ENCODE measurements at places on chromosomes 3 and 15. TPM values are rescaled to one million over a fixed set of nuclear protein-coding genes. Genes with fewer than 3 reads are reported as not detected.
A peak's percentile ranks its signal among the peaks of the same experiment; 100 is the strongest.

The MESP2 gene
- 0.75 TPM for total RNA-seq

The CBLB gene
- 33.6 TPM for total RNA-seq

The TRH gene
- total RNA-seq, result not detected

The HYKK gene
- 5.9 TPM for total RNA-seq

DNA sequence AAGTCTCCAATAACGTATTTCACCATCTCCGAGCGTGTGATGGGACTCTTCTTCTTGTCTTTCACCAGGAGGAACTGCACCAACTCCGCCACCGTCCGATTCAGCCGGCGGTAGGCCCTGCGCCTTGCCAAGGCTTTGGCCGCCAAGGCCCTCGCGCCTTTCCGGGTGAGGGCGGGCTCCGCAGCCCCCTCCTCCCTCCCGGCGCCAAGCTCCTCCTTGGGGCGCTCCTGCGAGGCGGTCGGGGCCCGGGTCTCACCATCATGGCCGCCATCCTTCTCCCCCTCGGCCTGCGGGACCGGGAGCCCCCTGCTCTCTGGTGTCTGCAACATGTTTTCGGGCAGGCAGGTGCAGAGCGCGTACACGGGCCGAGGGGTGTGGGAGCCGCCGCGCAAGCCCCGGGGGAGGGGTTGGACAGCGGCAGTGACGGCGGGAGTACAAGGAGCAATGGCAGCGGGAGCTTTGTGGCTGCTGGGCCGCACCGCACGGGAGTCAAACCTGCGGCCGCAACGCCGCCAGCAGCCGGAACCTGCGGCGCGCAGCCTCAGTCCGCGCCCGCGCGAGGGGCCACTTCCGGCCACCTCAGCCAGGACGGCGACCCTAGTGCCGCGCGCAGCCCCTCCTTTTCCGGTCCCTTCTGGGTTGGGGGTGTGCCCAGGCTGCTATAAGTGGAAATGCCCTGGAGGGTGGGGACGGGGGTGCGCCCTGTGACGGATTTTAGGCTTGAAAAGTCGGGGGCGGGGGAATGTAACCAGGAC is at the start of gene MAGEF1:
TSS of gene MAGEF1 (minus strand) at position 572 of the 755 bp plus-strand sequence. CDS start at position 329, 243 bp downstream.
- DNase-seq, result peak; percentile 72

DNA sequence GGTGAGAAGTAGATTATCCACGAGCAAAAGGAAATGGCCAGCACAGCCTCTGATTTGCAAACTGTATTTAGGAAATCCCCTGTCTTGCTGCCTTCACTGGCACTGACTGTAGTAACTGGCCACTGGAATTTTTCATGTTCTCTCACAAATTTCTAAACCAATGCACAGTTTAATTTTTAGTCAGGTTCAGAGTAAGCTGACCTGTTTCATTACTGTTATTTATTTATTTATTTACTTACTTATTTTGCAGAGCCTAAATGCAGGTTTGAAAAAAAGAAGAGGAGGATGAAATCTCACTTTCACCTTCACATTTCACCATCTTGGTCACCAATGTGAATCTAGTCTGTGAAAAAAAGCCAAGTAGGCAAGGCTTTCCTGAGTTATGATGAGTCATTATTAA is 291.0 kb downstream of the PLOD2 start:
- DNase-seq, result no peak

- no peak for DNase-seq
Measured at GRCh38 chr3:169939320-169939719, 27.3 kb upstream of the SEC62 start.

DNA sequence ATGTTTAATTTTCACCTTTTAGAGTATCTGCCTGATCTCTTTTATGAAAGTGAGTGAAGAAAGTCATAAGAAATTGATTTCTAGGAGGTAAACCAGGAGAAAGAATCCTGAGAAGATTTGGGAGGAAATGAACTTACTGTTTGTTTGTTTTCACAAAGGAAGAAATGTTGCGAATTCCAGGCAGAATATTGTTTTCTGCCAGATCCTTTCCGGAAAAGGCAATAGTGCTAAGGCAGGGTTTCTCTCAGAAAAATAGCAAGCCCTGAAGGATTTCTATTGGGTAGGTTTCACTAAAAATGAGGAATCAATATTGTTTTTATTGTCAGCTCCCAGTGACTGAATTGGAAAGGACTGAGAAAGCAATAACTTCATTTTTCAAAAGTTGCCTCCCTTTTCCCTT is 85.7 kb upstream of the TGFBR2 start:
- no peak for DNase-seq

- no peak for DNase-seq
Measured at GRCh38 chr15:38670128-38671005, 105.8 kb upstream of the RASGRP1 start.

The ILDR1 gene
- total RNA-seq, result 19.9 TPM

The FBXO40 gene
- 0.03 TPM for total RNA-seq

The CSTA gene
- 3.6 TPM for total RNA-seq

The C3orf85 gene
- total RNA-seq, result not detected

The ASB7 gene
- 13.4 TPM for total RNA-seq

DNA sequence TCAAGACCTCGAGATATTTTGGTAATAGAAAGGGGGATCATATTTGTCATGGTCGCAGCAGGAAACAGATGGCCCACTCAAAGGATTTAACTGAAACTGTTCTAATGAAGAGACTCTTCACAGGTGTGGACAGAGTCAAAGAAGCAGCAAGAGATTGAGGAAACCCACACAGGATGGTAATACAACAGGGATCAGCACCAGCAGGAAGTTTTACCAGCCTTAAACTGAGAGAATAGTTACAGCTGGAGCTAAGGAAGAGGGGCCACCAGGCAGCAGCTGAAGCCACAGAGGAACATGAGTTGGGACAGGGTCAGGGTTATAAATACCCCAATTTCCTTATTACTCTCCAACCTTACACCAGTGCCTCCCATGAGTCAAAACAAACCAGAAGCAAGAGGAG is 131.8 kb upstream of the UBE2E2 start:
- no peak for DNase-seq

DNA sequence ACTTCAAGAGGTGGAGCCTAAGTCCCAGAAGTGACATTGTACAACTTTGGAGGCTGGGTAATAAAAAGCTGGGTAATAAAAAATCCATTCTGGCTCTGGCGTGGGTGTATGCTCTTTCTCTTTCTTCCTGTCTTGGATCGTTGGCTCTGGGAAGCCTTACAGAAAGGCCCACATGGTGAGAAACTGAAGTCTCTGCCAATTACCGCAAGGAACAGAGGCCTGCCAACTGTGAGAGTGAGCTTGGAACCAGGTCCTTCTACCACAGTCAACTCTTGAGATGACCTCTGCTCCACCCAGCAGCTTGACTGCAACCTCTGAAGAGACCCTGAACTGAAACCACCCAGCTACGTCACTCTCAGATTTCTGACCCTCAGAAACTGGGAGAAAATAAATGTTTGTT is 51.0 kb downstream of the NR2F2 start:
- peak; percentile 49 for DNase-seq

The C15orf62 gene
- total RNA-seq, result 1.4 TPM

- DNase-seq, result no peak
Measured at GRCh38 chr3:51686056-51686455, 15.0 kb downstream of the TEX264 start.

The GOLGA6B gene
- not detected for total RNA-seq

- DNase-seq, result peak; percentile 16
Measured at GRCh38 chr15:39828374-39828931, 45.8 kb upstream of the FSIP1 start.

GRCh38 chr15:99224372-99225214 is 24.8 kb downstream of the TTC23 start:
- DNase-seq, result no peak

DNA sequence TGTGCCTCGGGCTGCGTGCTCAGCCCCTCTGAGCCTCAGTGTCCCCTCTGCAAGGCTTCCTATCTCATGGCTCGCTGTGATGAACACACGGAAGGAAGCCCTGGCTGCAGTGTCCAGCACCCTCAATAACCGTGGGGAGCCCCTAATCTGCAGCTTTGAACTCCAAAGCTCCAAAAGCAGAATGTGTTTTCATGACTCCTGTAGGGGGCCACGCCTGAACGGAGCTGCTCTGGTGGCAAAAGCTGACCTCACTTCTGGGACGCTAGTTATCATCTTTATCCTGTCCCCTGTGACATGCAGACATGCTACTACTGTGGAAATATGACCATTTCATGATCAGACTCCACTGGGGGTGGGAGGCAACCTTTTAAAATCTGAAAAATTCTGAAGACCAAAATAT is 98.8 kb downstream of the SEC22A start:
- no peak for DNase-seq

DNA sequence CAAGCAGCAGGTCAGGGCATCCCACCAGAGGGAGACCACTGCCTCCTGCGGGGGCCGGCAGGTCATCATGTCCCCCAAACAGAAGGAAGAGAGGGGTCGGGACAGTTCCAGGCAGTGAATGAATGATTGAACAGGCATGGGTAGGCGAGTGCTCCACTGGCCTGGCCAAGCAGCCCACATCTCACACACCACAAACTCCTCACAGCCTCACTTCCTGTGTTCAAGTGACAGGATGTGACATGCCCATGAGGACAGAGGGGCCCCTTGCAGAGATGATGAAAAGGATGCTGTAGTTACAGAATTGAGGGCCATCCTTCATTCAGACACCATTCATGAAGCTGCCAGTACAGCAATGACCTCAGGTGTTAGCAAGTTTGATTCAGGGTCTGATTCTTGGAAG is 3.7 kb downstream of the IQSEC1 start:
- peak; percentile 22 for DNase-seq

- DNase-seq, result no peak
Measured at GRCh38 chr15:45589256-45589655, 2.1 kb downstream of the BLOC1S6 start.

DNA sequence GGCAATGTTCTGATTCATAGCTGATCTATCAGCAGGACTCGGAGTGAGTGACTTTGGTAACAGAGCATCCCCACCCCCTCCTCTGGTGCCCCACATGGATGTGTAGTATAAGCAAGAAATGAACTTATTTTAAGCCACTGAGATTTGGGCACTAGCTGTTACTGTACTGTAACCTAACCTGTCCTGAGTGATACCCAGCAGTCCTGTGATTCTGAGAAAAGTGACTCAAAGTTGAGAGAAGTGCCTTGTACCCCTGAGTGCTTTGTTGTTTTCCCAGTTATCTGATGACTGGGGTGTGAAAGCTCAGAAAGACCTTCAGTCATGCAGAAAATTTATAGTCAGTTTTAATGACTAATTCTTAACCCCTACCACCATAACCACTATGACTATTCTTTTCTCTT is 439.9 kb upstream of the RBMS3 start:
- DNase-seq, result no peak

- DNase-seq, result no peak
Measured at GRCh38 chr3:183317271-183317670, 64.2 kb downstream of the B3GNT5 start.

- DNase-seq, result no peak
Measured at GRCh38 chr3:101825904-101826445, 23.3 kb upstream of the NFKBIZ start.

GRCh38 chr15:53324061-53324460 is 435.4 kb downstream of the WDR72 start:
- no peak for DNase-seq

DNA sequence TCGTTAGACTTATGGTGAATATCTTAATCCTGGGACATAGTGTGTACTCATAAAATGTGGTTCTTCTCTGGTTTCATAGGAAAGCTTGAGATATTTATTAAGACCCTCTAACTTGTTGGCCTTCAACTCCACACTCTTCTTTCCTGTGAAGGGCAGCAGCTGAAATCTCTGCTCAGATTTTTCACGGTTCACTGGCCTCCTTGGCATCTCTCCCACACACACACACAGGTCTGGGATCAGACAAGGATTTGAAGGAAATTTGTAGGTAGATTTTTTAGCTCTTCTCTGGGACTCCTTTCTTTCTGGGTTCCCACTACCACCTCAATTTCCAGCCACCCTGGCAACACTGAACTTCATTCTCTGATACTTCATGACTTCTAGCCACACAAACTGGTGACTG is 70.2 kb downstream of the MYRIP start:
- DNase-seq, result no peak

- DNase-seq, result no peak
Measured at GRCh38 chr3:16596352-16597032, 8.7 kb downstream of the DAZL start.

DNA sequence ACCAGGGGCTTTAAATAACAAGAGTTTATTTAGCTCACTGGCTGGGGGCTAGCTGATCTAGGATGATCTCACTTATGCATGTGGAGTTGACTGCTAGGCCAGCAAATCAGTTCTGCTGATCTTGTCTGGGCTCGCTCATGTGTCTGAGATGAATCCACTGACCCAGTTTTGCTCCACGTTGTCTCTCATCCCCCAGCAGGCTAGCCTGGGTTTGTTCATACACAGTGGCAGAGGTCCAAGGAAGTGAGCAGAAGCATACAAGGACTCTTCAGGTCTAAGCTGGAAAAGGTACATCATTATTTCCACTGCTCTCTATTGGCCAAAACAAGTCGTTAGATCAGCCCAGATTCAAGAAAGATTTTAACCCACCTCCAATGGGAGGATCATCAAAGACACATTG is 238.0 kb downstream of the PLCL2 start:
- no peak for DNase-seq

DNA sequence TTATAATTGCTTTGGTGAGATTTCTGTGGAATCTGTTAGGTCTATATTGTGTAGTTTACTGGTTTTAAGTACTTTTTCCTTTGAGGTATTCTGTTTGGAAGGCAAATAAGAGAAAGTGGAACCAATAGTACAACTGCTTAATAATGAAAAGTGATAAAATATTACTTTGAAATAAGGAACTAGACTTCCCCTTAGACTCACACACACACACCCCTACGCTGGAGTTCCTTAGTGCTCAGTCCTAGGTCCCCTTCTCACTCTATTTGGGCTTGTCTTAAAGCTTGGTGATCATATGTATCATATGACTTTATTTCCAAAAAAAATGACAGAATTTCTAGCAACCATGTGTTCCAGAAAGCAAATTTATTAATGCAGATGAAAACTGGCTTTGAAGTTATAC is 494.0 kb upstream of the TGFBR2 start:
- DNase-seq, result no peak

- peak; percentile 15 for DNase-seq
Measured at GRCh38 chr15:82047453-82048400, 1.9 kb upstream of the MEX3B start.

The CFAP20DC gene
- total RNA-seq, result 1.9 TPM

GRCh38 chr15:88621789-88622604 is 857 bp downstream of the AEN start:
- DNase-seq, result no peak

The DZIP1L gene
- 13.7 TPM for total RNA-seq

The PCCB gene
- total RNA-seq, result 46.5 TPM

DNA sequence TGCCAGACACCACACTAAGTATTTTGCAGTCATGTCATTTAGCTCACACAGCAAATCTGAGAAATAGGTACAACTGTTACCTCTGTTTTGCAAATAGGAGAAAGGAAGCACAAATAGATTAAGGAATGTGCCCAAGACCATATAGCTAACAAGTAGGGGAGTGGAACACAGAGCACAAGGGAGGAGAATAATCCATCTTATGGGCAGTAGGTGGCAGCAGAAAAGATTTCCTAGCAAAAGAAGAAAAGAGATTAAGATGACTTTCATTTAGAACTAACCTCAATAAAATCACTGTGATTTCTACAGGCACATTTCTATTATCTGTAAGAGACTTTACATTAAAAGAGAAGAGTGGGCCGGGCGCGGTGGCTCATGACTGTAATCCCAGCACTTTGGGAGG is 49.1 kb downstream of the NR1I2 start:
- DNase-seq, result no peak

GRCh38 chr3:187741403-187742350 is 3.6 kb downstream of the BCL6 start:
- DNase-seq, result peak; percentile 78

All from mucosa of gallbladder (tissue), 1 donor.